Epithelial cell of esophagus (primary cell): ENCODE measurements at places on chromosomes 5 and 9.

GRCh38 chr5:109601736-109602135 is 88.0 kb upstream of the MAN2A1 start:
- no peak for DNase-seq

- no peak for DNase-seq
These were observed 12.8 kb upstream of the RPS23 start for GRCh38 chr5:82290908-82291307.

DNA sequence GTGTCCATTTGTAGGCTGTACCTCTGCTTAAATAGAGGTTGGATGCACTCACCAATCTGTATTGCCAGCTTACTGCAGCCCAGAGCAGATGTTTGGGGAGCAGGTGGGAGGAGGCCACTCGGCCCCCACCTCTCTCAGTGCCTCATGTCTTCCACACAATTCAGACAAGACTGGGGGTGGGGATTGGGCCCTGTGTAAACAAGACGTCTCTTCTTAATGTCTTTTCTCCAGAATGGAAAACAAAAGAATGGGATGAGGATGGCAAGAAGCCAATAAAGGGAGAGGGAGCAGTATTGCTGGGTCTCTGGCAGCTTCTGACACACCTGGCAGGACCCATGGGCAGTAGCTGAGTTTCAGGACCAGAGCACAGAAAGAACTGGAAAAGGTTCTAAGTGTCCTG is 64.9 kb downstream of the SIL1 start:
- DNase-seq: no peak

DNA sequence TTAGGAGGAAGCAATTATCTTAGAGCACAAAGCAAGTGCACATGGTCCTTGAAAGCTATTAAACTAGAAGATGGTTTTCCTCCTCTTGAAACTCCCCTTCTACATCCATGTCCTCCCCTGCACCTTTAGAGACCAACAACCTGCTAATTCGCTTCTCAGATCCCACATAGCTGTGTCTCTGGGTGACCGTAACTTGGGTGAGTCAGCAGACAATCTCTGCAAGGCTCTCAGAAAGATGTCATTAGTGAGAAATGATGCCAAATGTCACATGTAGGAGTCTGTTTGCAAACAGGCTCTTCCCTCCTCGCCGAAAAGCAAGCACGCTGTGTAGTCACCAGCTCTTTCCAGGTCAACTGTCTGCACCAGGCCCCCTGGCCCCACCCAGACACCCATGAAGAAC is 291.8 kb downstream of the SLIT3 start:
- DNase-seq: peak; percentile 16

DNA sequence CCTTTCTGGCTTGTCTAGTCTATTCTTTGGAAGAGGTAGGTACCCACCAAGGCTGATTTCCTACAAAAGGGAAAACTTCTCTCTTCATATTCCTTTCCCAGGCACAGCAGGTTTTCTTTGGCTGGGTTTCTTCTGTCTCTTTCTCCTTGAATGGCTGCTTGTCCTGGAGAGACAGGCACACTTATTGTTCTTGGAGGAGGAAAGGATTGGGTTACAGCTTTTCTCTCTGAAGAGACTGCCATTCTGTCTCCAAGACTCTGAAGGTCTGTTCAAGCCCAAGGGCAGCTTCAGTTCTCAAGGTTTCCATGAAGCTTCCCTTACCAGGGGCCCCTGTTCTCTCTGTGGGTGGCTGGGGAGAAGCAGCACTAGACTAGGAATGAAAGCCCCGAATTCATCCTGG is 33.9 kb downstream of the ACTBL2 start:
- no peak for DNase-seq

GRCh38 chr9:111948951-111949350 is 52.3 kb downstream of the UGCG start:
- no peak for DNase-seq

DNA sequence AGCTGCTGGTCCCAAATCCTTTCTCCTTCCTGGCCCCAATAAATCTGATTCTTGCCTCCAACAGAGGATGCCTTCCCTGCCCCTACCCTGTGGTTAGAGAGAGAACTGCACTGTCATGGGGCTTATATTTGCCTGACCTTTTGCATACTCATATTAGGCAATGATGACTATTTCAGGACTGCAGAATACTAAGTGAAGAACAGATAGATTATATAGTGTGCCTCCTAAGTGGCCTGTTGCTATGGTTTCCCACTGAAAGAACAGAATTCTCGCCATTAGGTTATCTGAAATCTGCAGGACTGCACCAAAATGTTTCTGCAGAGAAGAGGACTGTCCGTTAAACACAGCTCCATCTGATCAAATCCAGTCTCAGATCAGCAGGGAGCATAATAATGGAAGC is 87.3 kb upstream of the CCNG1 start:
- DNase-seq: peak; percentile 18

GRCh38 chr5:95852567-95852966 is 30.0 kb upstream of the GLRX start:
- no peak for DNase-seq

DNA sequence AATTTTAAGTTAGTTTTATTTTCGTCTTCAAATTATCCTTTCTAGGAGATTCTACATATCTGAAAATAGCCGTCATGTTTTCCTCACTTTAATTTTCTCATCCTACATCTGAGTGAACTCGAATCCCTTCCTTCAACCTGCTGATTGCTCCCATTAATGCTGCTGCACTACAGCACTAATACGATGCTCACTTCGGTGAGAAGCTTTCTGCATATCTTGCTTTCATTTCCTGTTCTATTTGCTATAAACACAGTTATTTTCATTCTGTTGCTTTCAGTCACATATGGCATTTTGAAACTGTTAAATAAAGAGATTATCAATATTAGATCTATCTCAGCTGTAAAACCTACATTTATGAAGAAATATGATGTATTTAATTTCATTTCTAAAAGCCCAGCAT is 749.2 kb downstream of the EFNA5 start:
- no peak for DNase-seq

DNA sequence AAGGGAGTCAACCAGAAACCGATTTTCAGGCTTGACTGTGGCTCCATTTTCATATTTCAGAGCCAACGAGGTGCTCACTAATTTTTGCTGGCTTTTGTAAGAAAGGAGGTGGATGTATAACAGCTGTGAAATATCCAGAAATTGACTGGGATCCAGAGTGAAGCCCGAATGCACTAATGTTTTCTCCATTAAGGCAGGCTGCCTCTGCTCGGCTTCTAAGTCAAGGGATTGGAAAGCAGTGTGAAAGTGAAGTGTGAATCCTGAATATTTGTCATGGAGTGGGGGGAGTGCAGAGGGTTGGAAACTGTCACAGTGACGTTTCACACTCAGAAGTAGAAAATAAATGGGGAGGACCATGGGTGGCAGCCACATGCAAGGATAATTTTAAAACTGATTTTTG is 237.4 kb downstream of the GOLPH3 start:
- no peak for DNase-seq

- DNase-seq: no peak
These were observed 30.8 kb downstream of the SLC6A3 start for GRCh38 chr5:1414311-1415058.

DNA sequence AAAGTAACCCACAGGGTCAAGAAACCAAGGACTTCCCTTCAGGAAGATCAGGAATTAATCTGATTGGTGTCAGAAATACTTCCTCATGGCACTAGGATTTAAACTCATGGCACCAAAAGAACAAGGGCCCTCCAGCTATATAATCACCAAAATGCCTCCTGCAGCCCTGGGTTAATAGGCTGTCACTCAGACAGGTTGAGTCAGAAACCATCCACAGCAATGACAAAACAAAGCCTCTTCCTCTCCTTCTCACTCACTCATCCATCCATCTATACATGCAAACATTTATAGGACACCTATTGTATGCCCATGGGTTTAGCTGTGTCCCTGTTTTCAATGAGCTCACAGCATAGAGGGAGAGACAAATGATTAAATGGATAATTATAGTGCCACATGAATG is 62.5 kb upstream of the SPOCK1 start:
- DNase-seq: peak; percentile 55

- no peak for DNase-seq
These were observed 169.4 kb downstream of the SPOCK1 start for GRCh38 chr5:137329586-137330296.

GRCh38 chr5:83387041-83387440 is 84.5 kb upstream of the VCAN start:
- no peak for DNase-seq

DNA sequence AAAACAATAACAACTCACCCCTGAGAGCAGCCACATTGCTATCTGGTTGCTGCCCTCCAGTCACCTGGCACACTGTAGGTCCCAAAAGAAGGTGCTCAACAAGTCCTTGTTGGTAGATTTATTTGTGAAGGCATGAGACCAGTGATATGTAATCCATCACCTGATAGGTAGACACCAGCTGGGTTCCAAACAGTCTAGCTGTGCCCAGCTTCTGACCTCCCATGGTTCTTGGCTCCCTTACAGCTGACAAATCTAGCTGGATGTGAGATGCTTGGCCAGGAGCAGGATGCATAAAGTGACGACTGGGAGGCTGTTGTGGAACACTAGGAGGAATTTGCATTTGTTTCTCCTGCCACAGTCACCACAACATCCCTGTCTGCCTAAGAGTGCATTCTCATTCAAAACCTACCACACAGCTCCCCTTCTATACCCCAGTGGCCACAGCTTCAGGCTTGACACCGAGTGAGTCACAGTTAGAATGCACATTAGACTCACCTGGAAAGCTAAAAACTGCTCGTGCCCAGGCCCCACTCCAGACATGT is 7.8 kb upstream of the VLDLR start:
- DNase-seq: peak; percentile 16

GRCh38 chr5:110785356-110785755 is 46.5 kb downstream of the SLC25A46 start:
- peak; percentile 81 for DNase-seq

DNA sequence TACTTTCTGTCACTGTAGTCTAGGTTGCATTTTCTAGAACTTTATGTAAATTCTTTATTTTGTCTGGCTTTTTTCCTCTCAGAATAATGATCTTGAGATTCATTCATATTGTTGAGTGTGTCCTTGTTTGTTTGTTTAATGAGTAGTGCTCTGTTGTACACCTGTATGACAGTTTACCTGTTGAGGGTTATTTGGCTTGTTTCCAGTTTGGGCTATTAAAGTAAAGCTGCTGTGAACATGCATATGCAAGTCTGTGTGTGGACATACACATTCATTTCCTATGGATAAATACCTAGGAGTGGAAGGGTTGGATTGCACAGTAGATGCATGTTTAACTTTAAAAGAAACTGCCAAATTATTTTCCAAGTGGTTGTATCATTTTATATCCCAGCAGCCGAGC is 30.4 kb downstream of the MVB12B start:
- peak; percentile 98 for DNase-seq

- DNase-seq: no peak
These were observed 92.7 kb upstream of the TNC start for GRCh38 chr9:115210699-115211098.

- DNase-seq: no peak
These were observed 190.5 kb downstream of the TTLL11 start for GRCh38 chr9:121902461-121903135.

- no peak for DNase-seq
These were observed 8.5 kb downstream of the GIN1 start for GRCh38 chr5:103111468-103111867.

- DNase-seq: no peak
These were observed 34.9 kb upstream of the PPP3R2 start for GRCh38 chr9:101629636-101630035.

GRCh38 chr5:44389090-44389822 is at the start of gene FGF10:
TSS of gene FGF10 (minus strand) at chr5:44389420. CDS start at chr5:44388682, 738 bp downstream.
- peak; percentile 5 for DNase-seq

GRCh38 chr5:68883436-68883835 is 210.4 kb upstream of the SLC30A5 start:
- no peak for DNase-seq
